Activated naive CD8-positive, alpha-beta T cell treated with anti-CD3 and anti-CD28 coated beads, Interleukin-2, amount 10 ng/mL, durations not matched to agents 7 days and 5 days (primary cell): ENCODE measurements at places on chromosomes 3 and 15. TPM values are rescaled to one million over a fixed set of nuclear protein-coding genes. Genes with fewer than 3 reads are reported as not detected.
A peak's percentile ranks its signal among the peaks of the same experiment; 100 is the strongest.

Gene ARHGAP11A
- total RNA-seq: 108 TPM

DNA sequence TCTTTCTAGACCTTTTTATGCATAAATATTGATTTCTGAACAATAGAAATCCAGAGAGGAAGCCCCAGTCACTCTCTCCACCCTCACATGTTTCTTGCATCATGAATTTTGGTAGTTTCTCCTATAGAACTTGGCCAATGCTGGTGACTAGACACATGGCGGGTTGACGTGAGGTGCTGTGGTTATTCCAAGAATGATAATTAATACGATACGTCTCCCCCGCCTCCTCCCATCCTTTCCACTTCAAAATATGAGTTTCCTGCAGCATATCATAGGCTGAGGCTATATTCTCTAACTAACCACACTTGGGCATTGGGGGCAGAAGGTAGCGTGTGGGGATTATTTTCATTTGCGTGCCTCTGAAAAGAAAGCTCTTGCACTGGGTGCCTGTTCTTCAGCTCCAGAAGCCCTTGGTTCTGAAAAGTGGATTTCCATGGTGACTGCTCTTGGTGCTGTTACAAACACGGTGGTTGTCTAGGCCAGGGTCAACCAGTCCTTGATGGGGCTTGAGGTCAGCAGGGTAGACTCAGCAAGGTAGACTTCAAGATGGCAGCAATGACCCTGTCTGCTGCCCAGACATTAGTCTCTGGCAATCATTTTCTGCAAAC lies 5.3 kb downstream of the TNFSF10 start:
- peak; percentile 50 for DNase-seq

GRCh38 chr3:147099076-147099475 lies 307.3 kb downstream of the ZIC4 start:
- no peak for DNase-seq

GRCh38 chr3:25665315-25666280 lies 891 bp upstream of the TOP2B start:
- DNase-seq: peak; percentile 31

- no peak for DNase-seq
These were observed 19.2 kb upstream of the SMAD6 start for GRCh38 chr15:66682865-66683264.

- no peak for DNase-seq
These were observed 119.1 kb downstream of the B3GALNT1 start for GRCh38 chr3:160986069-160986468.

DNA sequence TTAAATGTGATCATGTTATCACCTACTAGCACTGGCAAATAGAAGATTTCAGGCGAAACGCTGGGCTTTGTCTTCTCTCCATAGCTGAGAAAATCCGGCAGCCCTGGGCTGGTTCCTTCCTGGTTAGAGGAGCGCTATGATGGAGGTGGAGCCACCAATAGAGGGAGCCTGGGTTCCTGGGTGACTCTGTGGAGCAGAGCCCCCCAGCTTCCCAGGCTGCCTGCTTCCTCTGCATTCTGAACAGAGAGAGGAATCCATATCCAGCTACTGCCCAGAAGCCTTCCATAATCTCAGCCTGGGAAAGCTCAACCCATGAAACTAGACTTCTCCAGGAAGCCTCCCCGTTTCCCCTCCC lies 32.6 kb upstream of the IQSEC1 start:
- DNase-seq: no peak

- DNase-seq: no peak
These were observed 65.8 kb downstream of the ATP8B4 start for GRCh38 chr15:50053055-50053856.

Gene TMIE
- total RNA-seq: 0.77 TPM

- DNase-seq: no peak
These were observed 16.1 kb upstream of the GCSAM start for GRCh38 chr3:112149136-112149535.

Gene C2CD4A
- not detected for total RNA-seq

DNA sequence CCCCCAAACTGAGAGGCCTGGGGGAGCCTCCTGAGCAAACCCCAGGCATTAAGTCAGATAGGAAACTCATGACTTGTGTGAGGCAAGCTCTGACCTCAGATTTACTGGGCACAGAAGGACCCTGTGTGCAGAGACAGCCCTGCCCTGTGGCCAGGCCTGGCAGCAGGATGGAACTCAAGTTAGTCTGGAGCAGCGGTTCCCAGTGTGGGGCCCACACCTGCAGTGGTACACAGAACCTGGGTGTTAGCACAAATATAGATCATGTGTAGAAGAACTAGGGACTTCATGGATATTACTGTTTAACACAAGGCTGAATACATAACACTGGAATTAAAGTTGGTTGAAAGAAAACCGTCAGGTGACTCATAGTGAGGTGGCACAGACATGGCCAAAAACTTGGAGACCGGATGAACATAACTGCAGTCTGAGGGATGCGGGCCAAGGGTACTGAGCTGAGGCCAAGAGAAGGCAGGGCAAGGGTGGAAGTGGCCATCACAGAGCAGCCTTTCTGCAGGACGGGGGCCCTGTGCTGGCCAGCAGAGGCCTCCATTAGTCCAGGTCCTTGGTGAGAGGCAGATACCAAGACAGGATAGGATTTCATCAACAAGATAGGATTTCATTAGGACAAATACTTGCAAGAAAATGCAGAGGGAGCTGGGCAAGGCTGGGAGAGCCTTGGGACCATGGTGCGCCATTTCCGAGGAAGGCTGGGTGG lies 40.9 kb downstream of the IRAK2 start:
- DNase-seq: no peak

DNA sequence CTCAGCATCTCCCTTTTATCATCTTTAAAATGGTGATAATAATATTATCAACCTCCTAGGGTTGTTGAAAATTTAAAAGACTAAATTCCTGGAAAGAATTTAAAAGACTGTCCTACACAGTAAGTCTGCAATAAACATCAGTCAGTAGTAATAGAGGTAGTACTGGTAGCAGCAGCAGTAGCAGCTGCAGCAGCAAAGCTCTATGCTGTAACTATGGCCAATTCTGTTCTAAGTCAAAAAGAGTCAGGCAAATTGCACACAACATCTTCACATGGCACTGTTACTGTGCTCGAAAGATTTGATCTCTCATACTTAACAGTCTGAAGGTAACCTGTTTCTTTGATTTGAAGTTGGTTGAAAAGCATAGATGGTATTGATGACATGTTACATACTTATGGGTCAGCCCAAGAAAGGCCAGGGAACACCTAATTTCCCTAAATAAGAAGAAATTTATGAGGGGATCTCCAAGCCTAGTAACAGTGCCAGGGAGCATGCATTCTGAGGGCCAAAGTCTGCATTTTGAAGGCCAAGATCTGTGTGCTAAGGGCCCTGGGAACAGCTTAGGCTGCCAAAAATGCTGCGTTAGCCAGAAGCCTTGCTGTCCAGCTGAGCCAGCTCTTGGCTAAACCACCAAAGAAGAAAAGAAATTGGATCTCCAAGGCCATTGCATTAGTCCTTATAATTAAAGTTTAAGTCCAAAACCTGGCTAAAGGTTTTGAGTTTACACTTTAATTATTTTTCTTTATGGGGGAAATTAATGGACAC lies 68.2 kb downstream of the SIDT1 start:
- DNase-seq: no peak

Gene AEN
- total RNA-seq: 42.5 TPM

DNA sequence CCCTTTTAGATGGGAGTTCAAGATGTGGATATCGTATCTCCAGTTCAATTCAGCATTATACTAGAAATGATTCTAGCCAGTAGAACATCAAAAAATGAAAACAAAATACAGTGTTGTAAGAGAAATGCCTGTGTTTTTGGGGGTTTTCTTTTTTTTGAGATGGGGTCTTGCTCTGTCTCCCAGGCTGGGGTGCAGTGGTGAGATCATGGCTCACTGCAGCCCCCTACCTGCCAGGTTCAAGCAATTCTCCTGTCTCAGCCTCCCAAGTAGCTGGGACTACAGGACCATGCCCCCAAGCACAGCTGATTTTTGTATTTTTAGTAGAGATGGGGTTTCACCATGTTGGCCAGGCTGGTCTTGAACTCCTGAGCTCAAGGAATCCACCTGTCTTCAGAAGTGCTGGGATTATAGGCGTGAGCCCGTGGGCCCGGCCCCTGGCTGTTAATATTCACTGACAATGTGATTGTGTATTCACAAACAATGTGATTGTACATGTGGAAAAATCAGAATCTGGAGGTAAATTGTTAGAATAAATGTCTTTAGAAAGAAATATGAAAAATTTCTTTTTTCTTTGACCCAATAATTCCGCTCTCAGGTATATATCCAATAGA lies 59.0 kb downstream of the ARIH1 start:
- no peak for DNase-seq

Gene BNC1
- total RNA-seq: not detected

DNA sequence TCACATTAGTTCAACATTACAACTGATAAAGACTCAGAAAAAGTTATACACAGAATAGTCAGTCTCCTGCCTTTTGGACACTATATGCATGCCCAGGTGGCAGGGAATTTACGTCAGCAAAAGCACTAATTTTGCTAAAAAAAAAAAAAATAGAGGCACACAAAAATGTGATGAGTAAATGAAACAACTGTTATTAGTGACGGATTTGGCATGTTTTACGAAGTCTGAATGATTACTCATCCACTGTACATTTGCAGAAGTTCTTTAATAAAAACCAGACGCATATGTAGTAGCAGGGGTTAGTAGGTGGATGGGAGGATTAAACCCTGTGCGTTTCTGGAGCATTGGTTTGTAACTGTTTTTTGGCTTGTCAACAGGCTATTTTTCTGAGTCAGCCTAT lies 99.0 kb downstream of the MITF start:
- DNase-seq: no peak

- no peak for DNase-seq
These were observed 160.4 kb upstream of the CGNL1 start for GRCh38 chr15:57215881-57216280.

DNA sequence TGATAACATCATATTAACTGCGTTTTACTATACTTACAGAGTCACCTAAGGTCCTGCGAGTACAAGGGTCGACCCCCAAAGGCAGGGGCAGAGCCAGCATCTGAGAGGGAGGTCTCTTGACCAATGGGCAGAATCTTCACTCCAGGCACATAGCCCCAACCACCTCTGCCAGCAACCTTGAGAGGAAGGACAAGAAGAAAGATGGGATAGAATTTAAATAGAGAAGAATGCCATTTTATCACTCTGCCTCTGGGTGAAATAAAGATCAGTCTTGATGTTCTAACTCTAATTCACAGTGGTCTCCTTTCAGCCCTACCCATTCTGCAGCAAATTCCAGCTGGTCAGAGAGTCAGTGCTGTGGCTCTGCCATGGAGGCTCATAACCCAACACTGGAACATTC lies 26.5 kb downstream of the KNG1 start:
- no peak for DNase-seq

DNA sequence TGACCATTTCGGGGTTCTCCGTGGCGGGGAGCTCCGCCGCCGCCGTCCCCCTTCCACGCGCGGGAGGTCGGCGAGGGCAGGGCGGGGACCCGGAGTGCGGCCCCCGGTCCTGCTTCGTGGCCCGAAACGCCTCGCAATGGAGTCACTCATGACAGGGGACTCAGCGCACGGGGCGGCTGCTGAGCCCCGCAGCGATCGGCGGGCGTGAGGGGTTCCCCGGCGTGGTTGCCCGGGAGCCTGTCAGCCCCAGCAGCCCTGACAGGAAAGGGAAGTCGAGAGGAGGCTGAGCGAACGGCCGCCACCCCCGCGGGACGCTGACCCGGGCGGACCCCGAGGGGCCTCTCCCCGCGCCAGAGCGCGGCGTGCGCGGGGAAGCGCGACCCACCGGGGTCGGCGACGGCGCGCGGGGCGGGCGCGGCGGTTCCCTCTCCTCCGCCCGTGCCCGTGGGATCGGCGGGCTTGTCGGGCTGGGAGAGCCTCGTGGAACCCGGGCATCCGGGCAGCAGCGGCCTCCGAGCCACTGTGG lies 564 bp upstream of the PIGZ start:
- DNase-seq: peak; percentile 78

DNA sequence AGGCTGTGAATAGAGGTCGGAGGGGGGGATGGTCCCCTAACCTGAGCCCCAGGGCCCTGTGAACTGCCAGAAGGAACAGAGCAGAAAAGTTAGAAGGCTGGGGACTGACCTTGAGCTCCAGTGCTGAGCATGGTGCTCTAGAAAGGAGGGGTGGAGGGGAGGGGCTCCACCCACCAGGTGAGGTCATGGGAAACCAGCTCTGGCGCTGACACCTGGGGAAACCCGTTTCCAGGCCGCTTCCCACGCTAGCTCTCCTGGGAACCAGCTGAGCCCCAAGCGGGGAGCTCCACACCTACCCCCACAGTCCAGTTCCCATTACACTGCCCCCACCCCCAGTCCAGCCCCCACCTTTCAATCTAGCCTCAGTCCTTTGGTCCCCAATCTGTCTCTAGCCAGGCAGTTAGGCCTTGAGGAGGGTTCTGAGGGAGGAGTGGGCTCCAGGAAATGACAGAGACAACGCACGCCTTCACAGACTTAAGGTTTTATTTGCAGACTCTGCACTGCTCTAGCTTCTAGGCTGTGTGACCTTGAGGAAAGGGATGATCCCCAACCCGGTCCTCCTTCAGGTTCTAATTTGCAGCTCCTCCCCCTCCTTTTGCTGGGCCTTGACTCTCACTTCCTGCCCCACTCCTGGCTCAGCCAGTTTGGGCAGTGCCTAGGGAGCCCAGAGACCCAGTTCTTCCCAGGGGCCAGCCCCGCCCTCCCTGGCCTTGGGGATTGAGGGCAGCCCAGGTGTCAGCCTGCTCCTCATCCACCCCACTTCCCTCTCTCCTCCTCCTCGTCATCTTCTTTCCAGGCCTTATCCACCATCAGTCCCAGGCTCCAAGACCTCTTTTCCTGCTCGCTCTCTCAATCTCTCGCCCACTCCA lies 2.1 kb downstream of the RHOV start:
- DNase-seq: no peak

- DNase-seq: no peak
These were observed 31.7 kb downstream of the GXYLT2 start for GRCh38 chr3:72919520-72919919.

Gene CHRNA5
- total RNA-seq: 2.2 TPM

DNA sequence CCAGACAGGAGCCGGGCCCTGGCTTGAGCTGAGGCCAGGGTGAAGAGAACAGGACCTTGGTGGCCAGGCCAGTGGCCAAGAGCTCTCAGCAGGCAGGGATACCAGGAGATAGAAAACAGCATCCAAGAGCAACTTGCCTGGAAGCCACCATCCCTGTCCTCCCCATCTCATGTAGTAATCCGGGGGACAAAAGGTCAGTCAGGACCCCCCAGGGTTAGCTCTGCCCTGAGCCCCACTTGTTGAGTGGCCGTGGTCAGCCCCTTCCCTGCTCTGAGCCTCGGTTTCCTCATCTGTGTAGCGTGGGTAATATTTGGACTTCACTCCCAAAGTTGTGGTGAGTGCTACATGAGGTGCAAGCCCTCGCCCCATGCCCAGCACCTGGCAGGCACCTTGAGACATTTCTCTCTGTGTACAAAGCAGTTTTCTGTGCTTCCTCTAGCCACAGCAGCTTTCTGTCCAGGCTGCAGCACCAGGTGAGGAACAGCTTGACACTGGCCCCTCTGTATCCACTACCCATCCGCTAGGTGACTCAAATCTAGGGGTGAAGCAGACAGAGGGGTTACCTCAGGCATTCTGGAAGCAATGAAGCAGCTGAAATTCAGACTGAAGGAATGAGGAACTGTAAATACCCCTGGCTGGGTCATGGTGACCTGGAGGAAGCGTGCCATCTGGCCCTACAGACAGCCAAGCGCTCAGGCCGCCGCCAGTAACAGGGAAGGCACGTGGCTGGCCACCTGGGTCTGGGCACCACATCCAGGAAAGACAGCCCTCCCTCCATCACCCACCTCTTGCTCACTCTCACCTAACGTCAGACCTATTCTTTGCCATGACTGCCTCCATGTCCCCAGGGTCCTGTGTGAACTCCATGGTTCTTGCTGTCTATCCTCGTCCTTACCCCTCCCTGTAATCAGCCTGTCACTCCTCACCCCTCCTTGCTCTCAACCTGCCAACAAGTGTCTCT lies 6.7 kb downstream of the CISH start:
- no peak for DNase-seq
